ENCODE measurements at places on chromosomes 5 and 9. TPM values are rescaled to one million over a fixed set of nuclear protein-coding genes. Genes with fewer than 3 reads are reported as not detected.

Gene SHISAL2B
- not detected for total RNA-seq

Gene TPM2
- 1,994 TPM for total RNA-seq

Gene ABLIM3
- 33.3 TPM for total RNA-seq

Gene OR1Q1
- total RNA-seq = not detected

Gene FOXD4L5
- under 0.01 TPM for total RNA-seq

Gene ANKRD55
- total RNA-seq = not detected

Gene CAMK2A
- 0.18 TPM for total RNA-seq

Gene HAPLN1
- 0.56 TPM for total RNA-seq

Gene LAMC3
- under 0.01 TPM for total RNA-seq

Gene PCDHGA4
- total RNA-seq = 5.4 TPM

Gene HAND1
- total RNA-seq = not detected

Gene MYMK
- not detected for total RNA-seq

Gene MARVELD2
- 0.54 TPM for total RNA-seq

Gene IFNA14
- total RNA-seq = not detected

Gene FOXD4L6
- total RNA-seq = not detected

GRCh38 chr5:95841914-95842812 lies 19.6 kb upstream of the GLRX start:
- H3K4me1 ChIP-seq = peaks cover 11% of the 10 kb centered on the region
- no peaks in the 10 kb centered on the region for H3K36me3 ChIP-seq
- H3K4me3 ChIP-seq = no peak overlapping the region
- DNase-seq = peak; percentile 71

DNA sequence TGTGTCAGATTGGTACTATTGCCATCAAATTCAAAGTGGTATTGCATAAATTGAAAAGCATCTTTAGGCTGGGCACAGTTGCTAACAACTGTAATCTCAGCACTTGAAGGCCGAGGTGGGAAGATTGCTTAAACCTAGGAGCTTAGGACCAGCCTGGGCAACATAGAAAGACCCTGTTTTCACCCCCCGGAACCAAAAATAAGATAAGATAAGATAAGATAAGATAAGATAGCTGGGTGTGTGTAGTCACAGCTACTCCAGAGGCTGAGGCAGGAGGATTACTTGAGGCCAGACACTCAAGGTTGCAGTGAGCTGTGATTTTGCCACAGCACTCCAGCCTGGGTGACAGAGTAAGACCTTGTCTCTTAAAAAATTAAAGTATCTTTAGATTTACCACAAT lies 297.9 kb upstream of the SEMA6A start:
- H3K27ac ChIP-seq = no peak overlapping the region
- H3K36me3 ChIP-seq = no peaks in the 10 kb centered on the region
- no peak overlapping the region for H3K4me3 ChIP-seq
- H3K4me1 ChIP-seq = no peaks in the 10 kb centered on the region

GRCh38 chr5:130237721-130238120 lies 333.5 kb downstream of the CHSY3 start:
- no peak overlapping the region for H3K4me3 ChIP-seq
- DNase-seq = no peak
- H3K36me3 ChIP-seq = no peaks in the 10 kb centered on the region
- H3K4me1 ChIP-seq = no peaks in the 10 kb centered on the region
- no peaks in the 10 kb centered on the region for H3K27me3 ChIP-seq

DNA sequence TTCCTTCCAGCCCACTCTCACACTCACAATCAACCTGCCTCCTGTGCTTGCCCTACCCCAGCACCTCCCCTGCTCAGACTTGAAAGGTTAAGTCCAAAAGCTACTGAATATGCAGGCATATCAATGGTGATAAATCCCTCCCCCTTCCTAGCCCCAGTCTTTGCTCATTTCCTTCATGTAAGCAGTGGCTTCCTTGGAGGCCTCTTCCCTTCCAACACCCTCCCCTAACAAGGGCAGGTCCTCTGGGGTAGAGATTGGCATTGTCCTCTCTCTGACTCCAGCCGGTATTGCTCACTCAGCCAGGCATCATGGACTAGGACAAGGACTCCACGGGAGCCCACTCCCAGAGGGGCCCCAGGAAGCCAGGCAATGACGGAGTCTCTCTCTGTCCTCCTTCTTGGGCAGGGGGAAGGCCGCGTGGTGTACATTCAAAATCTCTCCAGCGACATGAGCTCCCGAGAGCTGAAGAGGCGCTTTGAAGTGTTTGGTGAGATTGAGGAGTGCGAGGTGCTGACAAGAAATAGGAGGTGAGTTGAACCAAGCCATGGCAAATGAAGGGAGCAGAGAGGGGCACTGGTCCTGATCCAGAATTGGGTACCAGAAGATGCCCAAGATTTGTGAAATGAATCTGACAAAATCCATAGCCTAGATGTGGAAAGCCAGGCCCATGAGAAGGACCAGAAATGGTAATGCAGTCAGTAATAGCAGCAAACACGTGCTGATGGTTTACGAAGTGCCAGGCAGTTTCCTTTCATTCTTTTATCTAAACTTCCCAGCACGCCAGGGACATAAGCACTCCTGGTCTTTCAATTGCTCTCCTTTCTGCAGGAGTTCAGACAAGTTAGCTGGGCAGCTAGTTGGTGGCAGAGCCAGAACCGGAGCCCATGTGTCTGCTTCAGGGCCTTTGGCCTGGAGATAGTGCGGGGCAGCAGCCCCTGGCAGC lies 102.5 kb downstream of the PDE6A start:
- H3K27ac ChIP-seq = no peak overlapping the region
- no peak for DNase-seq
- peaks cover 3% of the 10 kb centered on the region for H3K4me1 ChIP-seq
- peaks cover 4% of the 10 kb centered on the region for H3K27me3 ChIP-seq
- H3K36me3 ChIP-seq = no peaks in the 10 kb centered on the region
- no peak overlapping the region for H3K4me3 ChIP-seq

- H3K4me1 ChIP-seq = no peaks in the 10 kb centered on the region
- H3K27ac ChIP-seq = no peak overlapping the region
- peaks cover 32% of the 10 kb centered on the region for H3K36me3 ChIP-seq
- peaks cover 2% of the 10 kb centered on the region for H3K27me3 ChIP-seq
- no peak overlapping the region for H3K4me3 ChIP-seq
These were observed 955 bp downstream of the QRFP start for GRCh38 chr9:130895481-130896232.

DNA sequence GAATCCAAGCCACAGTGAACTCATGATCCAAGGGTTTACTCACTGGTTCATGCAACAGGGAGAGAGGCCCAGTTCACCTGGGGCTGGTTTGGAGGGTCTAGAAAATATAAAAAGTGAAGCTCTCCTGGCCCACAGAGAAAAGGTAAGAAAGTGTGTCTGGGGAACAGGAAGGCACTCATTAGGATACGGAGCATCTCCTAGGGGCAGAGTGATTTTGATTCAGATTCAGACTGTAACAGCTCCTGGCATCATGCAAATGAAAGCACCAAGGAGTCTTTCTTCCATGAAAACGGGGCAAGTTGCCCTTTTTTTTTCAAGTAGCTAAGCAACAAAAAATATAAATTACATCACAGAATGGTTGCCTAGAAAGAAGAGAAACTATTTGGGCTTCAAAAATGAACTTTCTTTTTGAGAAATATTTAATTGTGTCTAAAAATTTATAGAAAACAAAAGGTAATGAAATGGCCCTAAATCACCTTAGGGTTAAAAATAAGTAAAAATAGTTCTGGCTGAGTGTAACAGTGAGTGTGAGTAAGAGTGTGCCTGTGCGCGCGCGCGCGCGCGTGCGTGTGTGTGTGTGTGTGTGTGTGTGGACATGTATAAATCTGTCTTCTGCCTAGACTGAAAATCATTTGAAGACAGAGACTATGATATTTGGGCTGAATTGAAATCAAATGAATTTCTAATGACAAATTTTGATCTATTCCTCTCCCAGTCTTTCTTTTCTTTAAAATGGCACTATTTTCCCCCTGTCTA lies 177.8 kb upstream of the ZNF462 start:
- no peak for DNase-seq
- H3K27me3 ChIP-seq = no peaks in the 10 kb centered on the region
- no peak overlapping the region for H3K27ac ChIP-seq

GRCh38 chr5:67366276-67366675 lies 169.7 kb upstream of the CD180 start:
- no peak overlapping the region for H3K4me3 ChIP-seq
- H3K27ac ChIP-seq = no peak overlapping the region
- no peaks in the 10 kb centered on the region for H3K27me3 ChIP-seq
- no peaks in the 10 kb centered on the region for H3K36me3 ChIP-seq
- no peaks in the 10 kb centered on the region for H3K4me1 ChIP-seq

DNA sequence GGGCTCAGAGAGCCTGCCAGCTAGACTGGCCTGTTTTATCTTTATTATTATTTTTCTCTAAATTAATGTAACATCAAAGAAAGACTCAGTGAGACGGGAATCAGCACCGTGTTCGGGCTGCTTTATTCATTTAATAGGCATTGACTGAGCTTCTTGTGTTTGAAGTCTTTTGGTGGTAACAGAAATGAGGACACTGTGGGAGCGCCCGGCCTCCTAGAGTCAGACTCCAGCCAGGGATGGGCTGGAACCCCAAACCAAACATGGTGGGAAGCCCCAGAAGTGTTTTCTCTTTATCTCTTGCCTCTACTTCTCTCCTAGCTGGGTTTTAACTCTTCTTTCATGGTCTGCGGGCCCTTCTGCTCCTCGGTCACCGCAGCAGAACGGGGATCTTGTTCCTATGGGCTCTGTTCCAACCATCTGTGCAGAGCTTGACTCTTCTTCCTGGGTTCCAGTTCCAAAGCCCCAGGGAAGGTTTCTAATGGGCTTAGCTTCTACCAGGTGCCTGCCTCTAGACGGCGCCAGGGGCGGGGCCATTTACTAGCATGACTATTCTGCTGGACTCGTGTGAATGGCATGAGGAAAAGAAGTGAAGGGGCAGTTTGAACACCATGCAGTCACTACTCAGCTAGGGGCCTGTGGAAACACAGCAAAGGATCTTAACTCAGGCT lies 123.8 kb downstream of the FGF18 start:
- no peaks in the 10 kb centered on the region for H3K27me3 ChIP-seq
- peak; percentile 22 for DNase-seq
- H3K36me3 ChIP-seq = no peaks in the 10 kb centered on the region
- H3K4me1 ChIP-seq = no peaks in the 10 kb centered on the region

GRCh38 chr5:16616536-16617273 lies at the start of gene RETREG1:
Gene RETREG1, minus strand, starts transcription at chr5:16616997. Its CDS starts 26 bp downstream, at chr5:16616971.
- peaks cover 2% of the 10 kb centered on the region for H3K4me1 ChIP-seq
- peaks cover 59% of the 10 kb centered on the region for H3K27me3 ChIP-seq
- no peak for DNase-seq
- H3K27ac ChIP-seq = no peak within 1 kb of the TSS
- H3K4me3 ChIP-seq = peak within 1 kb of the TSS; percentile 45

DNA sequence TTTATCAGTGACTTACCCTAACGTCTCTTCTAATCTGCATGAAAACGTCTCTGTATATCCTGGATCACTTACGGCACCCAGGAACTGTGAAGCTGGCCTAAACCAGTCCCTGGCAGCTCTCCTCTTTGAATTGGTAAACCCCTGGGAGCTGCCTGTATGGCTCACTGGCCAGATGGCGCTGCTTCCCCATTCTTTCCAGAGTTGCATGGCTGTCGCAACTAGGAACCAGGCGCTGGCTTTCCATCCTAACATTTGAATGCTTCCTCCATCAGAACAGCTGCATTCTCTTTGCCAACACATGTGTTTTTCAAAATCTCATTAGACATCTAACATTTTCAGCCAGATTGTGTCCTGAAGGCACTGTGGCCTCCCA lies 8.0 kb upstream of the PCA3 start:
- H3K27ac ChIP-seq = no peak overlapping the region
- H3K4me3 ChIP-seq = no peak overlapping the region
- peak; percentile 41 for DNase-seq
- no peaks in the 10 kb centered on the region for H3K36me3 ChIP-seq

- H3K36me3 ChIP-seq = no peaks in the 10 kb centered on the region
- no peak overlapping the region for H3K4me3 ChIP-seq
- DNase-seq = no peak
These were observed 17.4 kb downstream of the ELOVL7 start for GRCh38 chr5:60826653-60827052.

DNA sequence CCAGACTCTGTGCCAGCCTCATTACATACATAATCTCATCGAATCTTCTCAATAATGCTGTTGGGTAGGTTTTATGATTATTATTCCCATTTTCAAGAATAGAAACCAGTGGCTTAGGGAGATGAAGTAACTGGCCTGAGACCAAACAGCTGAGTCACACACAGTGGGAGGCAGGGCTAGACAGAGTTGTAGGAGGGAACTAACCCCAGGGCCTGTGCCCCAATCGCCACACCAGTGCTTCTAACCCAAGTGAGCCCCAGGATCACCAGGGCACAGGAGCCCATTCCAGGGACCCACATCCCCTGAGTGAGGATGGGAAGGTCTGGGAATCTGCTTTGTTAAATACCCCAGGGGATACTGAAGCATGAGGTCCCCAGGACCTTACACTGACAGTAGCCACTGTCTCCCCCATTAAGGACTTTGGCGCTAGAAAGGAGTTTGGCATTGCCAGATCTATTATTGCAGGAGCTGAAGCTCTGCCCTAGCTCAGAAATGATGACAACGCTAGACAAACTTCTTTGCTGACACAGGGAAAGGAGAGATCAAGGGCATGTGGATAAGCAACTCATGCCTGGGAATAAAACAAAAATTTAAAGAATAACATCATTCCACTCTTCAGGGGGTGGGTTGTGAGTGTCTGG lies 63.8 kb upstream of the PPARGC1B start:
- DNase-seq = peak; percentile 27
- no peaks in the 10 kb centered on the region for H3K4me1 ChIP-seq
- H3K27ac ChIP-seq = no peak overlapping the region

- DNase-seq = no peak
- no peak overlapping the region for H3K4me3 ChIP-seq
- no peaks in the 10 kb centered on the region for H3K27me3 ChIP-seq
- H3K27ac ChIP-seq = no peak overlapping the region
- no peaks in the 10 kb centered on the region for H3K4me1 ChIP-seq
These were observed 256.9 kb upstream of the ST8SIA4 start for GRCh38 chr5:101160002-101160401.

DNA sequence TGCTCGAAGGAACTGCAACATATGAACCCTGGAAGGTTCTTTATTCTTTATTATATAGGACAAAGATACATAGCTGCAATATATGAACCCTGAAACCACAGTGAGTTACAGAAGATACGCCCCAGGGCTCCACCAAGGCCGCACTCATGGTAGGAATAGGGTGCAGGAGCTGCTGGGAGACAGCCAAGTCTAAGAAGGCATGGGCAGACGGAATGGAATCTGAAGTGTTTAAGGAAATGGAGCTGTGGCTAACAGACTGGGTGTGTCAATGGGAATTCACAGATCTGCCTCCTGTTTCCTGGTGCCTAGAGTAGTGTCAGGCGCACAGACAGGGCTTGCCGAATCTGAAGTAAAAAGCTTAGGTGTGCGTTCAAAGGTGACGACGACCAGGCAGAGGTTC lies 286.4 kb downstream of the DENND1A start:
- DNase-seq = no peak
- no peak overlapping the region for H3K27ac ChIP-seq
- H3K4me3 ChIP-seq = no peak overlapping the region
- no peaks in the 10 kb centered on the region for H3K27me3 ChIP-seq
- H3K4me1 ChIP-seq = no peaks in the 10 kb centered on the region
